ENCODE measurements at places on chromosomes 3 and 15.

- DNase-seq = no peak
Observed at GRCh38 chr15:61835496-61836106, 224.6 kb downstream of the VPS13C start.

DNA sequence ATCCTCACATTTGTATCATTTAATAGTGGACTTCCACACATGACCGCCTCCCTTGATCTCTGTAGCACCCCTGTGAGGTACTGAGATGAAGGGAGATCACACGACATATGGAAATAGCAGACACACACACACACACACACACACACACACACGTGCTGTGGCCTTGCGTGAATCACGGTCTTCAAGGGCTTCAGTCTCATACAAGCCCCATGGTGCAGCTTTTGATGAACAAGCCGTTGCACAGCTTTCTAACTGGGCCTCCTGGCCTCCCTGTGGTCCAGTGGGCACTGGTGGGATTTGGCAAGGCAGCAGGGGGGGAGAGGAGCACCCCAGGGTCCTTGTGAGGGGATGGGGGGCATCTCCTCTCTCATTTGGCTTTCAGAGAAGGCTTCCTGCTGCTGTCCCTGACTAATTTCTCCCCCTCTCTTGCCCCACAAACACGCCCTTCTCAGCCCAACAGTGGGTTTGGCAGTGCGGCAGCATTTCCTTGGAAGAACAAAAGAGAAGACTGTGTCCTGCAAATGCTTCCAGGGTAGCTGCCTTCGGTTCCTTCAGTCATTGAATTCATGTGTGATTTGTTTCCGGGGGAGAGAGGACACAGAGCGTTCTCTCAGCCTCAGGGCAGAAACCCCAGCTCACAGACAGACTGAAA is 98.7 kb downstream of the SMAD6 start:
- no peak for DNase-seq

DNA sequence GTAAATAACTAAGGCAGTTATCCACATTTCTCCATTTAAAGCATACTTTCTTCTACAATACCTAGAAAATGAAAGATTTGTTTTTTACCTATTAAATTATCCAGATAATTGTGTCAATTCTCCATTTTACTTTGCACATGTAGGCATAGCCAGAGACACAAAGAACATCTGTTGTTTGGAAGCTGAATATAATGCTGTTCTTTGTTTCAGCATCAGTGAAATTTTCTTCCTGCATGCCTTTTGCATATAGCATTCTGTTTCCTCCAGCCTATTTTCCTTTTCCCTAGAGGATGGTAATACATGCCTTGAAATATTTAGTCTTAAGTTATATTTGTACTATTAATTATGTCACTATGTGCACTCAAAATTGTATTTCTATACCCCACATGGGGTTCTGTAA is 233.7 kb downstream of the CNTN6 start:
- DNase-seq = no peak

DNA sequence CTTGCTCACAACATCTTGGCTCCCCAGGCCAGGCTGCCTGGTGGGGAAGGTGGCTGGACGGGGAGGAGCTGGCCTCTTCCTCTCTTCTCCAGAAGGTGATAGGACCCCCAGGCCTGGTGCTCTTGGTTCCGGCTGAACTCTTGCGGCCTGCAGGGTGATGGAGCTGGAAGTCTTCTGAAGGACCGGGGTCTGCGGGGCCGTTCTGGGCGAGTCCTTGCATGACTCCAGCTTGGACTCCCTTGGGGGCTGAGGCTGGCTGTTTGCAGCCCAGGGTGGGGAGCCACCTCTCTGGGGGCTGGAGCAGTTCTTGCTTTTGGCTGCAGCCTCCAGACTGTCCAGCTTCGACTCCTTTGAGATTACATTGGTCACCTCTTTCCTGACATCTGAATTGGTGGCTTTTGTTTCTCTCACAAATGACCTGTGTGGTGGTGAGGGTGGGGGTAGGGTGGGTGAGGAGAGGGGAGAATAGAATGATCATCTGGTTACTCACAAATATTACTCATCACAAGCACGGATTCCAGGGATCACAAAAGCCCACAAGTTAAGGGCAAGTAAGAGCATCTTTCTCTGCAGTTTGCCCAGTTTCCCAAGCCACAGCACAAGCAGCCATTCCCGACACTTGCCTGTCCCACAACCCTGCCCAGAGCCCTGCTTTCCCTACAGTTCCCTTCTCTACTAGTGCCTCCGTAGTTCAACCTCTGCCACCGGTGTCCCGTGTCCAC is 149.1 kb upstream of the HACD2 start:
- DNase-seq = no peak

GRCh38 chr3:111315930-111316587 is 225.9 kb upstream of the CD96 start:
- no peak for DNase-seq

GRCh38 chr3:194140520-194141414 is 4.8 kb downstream of the HES1 start:
- DNase-seq = no peak

GRCh38 chr3:38088126-38089078 is 48.5 kb downstream of the ACAA1 start:
- no peak for DNase-seq

- DNase-seq = no peak
Observed at GRCh38 chr3:175608356-175608755, 749.2 kb downstream of the NAALADL2 start.

DNA sequence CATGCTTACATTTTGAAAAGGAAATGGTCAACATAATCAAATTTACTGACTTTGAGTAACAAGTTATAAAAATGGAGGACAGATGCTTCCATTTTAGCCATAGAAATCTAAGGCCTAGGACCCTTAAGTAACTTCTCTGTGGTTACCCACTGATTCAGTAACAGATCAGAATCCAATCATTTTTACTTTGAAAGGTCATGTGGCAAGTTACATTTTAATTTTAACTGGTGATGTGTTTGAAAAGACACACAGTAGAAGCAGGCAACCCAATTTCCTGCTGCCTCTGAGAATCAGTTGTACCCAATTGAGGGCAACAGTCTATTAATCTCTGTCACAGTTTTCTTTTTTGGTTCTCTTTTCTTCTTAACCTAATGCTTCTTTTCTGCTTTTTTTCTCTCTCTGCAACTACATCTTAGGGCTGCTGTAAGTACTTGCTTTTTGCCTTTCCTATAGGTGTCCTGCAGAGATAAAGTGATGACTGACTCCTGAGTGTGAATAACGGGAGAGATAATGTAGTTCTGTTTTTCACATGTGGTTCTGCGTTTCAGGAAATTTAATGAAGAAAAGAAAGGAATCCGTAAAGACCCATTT is 3.3 kb downstream of the ZWILCH start:
- no peak for DNase-seq

GRCh38 chr3:55718074-55718473 is 231.0 kb upstream of the WNT5A start:
- no peak for DNase-seq

- no peak for DNase-seq
Observed at GRCh38 chr3:177108648-177109047, 88.6 kb downstream of the TBL1XR1 start.

- DNase-seq = no peak
Observed at GRCh38 chr15:39438260-39438659, 142.6 kb upstream of the THBS1 start.

DNA sequence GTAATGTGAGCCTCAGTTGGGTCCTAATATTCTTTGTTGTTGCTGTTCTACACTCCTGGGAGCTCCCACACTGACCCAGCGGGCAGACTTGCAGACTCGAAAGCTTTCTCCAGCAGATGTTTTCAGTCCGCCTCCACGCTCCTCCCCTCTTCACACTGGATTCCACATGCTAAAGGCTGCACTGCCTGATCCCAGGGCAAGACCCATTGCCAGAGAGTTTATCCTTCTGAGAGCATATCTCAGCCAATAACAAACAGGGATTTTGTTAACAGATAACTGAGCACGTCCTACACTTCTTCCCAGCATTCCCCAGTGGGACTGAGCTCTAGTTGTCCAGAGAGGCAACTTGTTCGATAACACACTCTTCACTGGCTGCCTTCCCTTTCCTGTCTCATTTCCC is 8.0 kb upstream of the COL6A6 start:
- DNase-seq = no peak

- DNase-seq = no peak
Observed at GRCh38 chr15:96362011-96362754, 31.7 kb downstream of the NR2F2 start.

- DNase-seq = no peak
Observed at GRCh38 chr3:115832265-115832664, 209.0 kb downstream of the GAP43 start.

DNA sequence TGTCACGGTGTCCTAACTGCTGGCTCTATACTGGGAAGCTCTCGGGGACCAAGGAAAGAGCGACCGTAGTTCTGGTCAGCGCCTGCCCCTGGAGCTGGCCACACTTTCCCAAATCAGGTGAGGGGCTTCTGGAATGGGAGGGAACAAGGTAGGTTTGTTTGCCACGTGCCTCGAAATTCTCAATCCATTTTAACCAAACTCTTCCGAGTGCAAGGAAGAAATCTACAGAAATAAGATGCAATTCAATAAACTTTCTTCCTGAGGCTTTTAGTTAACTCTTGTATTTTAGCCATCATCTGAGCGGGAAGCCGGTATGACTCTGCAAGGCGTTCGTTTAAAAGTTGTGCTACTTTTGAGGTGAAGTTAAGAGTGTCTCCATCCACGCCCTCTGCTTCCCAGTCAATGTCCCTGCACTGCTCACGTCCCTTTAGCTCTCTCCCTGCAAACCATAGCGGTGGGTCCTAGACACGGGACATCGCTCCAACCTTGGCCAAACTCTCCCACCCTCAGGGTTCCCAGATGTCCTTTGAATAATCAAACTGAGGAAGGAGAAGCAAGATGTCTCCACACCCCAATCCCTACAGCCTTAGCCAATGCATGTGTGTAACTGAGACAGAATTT is 597 bp downstream of the AGTR1 start:
- no peak for DNase-seq

- no peak for DNase-seq
Observed at GRCh38 chr15:80467311-80467714, 63.1 kb downstream of the ARNT2 start.

DNA sequence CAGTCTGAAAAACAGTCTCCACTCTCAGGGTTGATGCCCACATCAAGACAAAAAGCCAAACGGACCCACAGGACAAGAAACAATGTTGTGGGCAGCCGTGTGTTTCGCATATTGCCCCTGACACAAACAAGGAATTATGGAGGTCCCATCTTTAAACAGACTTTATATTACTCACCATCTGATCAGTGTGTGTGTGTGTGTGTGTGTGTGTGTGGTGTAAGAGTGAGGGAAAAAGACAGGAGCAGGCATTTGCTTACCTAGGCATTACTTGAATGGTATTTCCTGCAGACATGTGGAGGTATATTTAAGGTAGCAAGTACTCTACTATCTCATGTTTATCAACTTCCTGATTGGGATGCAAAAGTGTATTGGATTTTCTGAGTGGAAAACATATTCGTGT is 136.3 kb downstream of the TMCO5A start:
- no peak for DNase-seq

GRCh38 chr3:180911876-180912303 is 580 bp upstream of the FXR1 start:
- no peak for DNase-seq

- no peak for DNase-seq
Observed at GRCh38 chr15:66290518-66290917, 2.9 kb upstream of the DIS3L start.

DNA sequence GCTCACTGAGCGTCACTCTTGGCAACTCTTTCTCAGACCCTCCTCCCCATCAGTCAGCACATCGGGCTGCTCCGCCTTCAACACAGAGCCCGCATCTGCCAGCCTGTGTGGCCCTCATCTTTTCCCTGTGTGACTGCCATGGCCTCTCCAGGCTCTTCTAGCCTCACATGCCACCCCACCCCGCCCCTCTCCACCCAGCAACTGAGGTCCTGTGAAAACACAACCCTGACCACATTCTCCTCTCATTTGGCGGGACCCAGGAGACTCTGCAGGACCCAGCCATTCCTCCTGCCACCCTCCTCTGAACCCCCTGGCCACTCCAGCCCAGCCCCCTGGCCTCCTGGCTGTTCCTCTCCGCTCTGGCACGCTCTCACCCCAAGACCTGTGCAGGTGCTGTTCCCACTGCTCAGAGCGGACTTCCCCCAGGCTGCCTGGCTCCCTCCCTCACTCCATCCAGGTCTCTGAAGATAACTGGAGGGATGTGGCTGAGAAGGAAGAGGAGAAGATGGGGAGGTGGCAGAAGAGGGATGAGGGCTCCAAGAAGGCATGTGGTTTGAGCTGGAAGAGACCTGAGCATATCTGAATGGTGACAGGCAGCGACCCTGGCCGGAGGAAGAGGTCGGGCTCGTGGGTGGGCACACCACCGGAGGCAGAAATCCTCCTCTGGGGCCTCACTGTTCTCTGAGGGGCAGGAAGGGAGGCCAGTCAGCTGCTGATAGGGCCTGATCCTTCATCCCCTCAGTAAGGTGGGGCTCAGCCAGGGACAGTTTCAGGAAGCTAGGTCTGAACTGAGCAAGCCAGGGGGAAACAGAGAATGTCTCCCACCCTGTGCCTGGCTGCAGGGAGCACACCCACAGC is 111.2 kb upstream of the RPL32 start:
- DNase-seq = no peak

GRCh38 chr3:54223063-54223462 is 100.7 kb downstream of the CACNA2D3 start:
- DNase-seq = no peak

- no peak for DNase-seq
Observed at GRCh38 chr15:49813625-49814024, 192.8 kb downstream of the DTWD1 start.

GRCh38 chr3:79922633-79923032 is 154.8 kb upstream of the ROBO1 start:
- DNase-seq = no peak

- DNase-seq = no peak
Observed at GRCh38 chr3:11757929-11758328, 88.8 kb downstream of the TAMM41 start.

GRCh38 chr15:33152502-33153109 is 41.9 kb downstream of the FMN1 start:
- no peak for DNase-seq

- peak; percentile 40 for DNase-seq
Observed at GRCh38 chr3:152402695-152403451, 134.1 kb downstream of the MBNL1 start.

- DNase-seq = no peak
Observed at GRCh38 chr3:114307222-114307830, 13.5 kb downstream of the TIGIT start.

DNA sequence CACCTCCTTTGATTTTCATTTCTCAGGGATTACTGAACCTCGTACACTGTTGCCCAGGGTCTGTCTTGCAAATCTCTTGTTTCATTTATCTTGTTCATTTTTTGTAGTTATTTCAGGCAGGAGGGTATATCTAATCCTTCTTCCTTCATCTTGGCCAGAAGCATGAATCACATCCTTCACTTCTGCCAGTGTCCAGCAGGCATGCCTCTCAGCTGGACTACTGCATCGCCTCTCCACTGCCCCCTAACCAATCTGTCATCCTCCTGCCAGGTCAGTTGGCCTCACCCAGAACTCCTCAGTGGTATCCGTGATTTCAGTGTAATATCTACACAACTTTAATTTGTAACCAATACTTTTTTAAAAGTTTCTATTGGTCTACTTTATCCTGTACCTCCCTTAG is 297.9 kb downstream of the GABRG3 start:
- no peak for DNase-seq

DNA sequence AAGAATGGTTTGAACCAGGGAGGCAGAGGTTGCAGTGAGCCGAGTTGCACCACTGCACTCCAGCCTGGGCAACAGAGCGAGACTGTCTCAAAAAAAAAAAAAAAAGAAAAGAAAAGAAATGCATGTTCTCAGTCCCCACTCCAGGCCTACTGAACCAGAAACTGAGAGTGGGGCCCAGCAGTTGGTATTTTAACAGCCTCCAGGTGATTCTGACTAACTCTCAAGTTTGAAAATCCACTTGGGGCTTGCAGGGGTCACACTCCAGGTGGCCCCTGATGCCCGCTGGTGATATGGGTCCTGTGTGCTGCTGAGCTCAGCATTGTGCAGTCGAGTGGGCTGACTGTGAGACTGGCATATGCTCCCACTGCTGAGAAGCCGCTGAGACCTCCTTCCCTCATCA is 133.7 kb upstream of the C2CD4B start:
- no peak for DNase-seq

All from SW 1271 (cell line).